ENCODE measurements at places on chromosomes 1 and 21.

DNA sequence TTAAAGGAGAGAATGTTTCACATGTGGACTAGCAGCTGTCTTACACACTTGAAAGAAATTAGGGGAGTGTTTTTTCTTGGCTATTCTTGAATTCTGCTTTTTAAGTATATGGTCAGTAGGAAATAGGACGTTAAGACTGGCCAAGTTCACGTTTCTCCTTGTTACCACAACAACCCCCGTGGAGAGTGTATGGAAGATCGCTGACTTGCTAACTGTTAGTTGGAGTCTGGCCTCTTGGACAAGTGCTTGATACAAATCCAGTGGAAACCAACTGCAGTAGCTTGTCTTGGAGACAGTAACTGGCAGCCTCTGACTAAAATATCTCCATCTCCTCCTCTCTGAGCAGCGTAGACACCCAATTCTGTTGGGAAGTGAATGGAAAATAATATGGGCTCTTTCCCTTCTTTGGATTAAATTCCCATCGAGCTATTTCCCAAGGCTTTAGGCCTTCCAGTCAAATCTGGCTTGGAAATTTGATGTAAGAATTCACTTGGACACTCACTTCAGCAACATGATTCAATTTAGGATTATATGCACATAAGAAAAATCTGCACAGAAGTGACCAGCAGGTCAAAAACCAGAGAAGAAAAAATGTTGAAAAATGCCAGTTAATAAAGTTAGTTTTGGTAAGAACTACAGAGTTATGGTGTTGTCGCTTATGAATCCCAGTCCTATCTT, 3.6 kb upstream of the NFIA start:
- DNase-seq = no peak

- no peak for DNase-seq
These were observed 262.6 kb downstream of the CAMTA1 start for GRCh38 chr1:7047866-7048265.

DNA sequence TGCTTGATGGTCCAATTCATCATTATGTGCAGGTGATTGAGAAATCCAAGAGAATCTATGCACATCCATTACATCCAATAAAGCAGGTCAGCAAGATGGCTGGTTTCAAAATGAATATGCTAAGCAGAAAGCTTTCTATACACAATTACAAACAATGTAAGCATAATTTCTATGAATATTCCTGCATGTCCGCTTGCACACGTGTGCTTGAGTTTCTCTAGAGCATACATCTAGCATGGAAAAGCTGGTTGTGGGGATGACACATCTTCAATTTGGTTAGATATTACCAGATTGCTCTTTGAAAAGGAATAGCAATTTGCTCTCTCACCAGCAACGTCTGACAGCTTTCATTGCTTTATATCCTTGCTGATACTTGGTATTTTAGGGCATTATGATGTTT, 160.4 kb upstream of the HMGB4 start:
- no peak for DNase-seq

- no peak for DNase-seq
These were observed 75.5 kb upstream of the RAB3GAP2 start for GRCh38 chr1:220347654-220348175.

DNA sequence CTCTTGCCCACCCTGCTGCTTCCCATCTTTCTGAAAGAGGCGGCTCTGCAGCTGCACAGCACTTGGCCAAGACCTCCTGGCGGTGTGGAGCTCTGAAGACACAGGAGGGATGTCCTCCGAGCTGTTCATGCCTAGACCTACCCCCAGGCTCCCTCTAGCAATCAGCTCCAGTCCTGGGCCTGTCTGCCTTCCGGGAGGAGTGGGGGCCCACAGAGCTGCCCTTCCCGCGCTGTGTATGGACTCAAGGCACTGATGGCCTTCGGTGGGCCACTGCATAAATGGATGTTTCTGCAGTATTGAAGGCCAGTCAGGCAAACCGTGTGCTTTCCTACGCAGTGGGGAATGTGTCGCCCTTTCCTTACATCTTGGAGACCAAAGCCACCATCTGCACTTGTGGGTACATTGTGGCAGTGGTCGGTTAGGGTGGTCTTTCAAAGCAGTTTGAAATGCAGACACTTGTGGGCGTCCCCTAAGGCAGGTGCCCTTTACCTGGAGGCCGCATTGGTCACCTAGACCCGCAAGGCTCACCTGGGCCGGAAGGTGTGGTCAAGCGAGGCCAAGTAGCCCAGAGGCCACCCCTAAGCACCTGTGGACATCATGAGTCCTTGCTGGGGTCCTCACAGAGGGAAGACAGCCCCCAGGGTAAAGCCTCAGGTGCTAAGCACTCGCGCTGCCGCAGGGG, 912 bp upstream of the PKNOX1 start:
- DNase-seq = peak; percentile 16

DNA sequence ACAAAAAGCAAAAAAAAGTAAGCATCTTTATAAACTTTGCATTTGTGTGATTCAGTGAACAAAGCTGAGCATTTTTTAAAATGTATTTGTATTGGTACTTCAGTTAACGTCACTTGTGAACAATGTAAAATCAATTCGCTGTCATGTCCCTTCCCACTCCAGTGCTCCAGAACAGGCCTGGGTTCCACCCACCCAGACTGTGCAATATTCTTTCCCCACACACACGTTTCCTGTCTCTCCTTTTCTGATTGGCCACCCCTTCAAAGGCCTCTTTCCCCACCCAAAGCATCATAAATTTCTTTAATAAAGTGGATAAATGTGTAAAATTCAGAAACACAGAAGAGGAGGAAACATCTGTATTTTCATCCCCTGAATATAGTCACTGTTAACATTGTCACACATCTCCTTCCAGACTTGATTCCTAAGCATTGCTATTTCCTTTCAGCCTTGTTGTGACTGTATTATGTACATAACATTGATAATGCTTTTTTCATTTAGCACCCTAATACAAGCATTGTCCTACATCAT, 12.0 kb downstream of the CLEC20A start:
- no peak for DNase-seq

- DNase-seq = no peak
These were observed 533.7 kb upstream of the PKN2 start for GRCh38 chr1:88150330-88150729.

DNA sequence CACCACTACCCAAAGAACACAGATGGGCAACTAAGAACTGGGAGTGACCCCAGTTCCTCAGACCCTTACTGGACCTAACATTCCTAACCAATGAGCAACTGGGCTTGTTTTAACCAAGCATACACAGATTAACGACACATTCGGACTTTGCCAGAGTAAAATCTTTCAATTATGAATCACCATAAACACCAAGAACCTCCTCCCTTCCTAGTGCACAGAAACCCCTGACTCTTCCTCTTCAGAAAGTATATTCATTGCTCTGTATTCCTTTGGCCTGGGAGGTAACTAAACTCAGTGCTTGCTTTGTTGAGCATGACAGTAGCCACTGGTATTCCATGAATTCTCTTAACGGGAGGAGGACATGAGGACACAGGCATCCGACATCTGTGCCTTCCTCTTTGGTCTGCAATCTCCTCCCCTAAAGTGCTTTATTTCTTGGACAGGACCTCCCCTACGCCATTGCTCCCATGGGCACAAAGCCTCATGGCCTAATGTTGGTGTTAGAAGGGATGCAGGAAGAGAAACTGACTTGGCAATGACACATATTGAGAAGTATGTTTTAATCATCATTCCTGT, 42.7 kb downstream of the SEC16B start:
- no peak for DNase-seq

DNA sequence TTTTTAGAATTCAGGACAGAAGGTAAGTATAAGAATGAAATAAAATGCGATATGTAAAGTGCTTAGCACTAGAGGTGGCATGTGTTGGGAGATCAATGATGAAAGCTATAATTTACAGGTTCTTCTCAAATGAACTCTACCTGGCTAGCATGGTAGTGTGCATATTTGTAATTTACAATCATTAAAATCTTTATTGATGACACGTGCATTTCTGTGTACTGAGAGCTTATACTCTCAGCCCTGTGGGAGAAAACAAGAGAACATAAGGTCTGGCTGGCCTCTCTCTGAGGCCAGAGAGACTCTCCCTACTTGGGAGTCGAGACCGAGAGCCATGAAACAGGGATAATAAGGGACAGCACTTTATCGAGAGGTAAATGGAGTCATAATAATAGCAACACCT, 76.4 kb downstream of the COLGALT2 start:
- no peak for DNase-seq

DNA sequence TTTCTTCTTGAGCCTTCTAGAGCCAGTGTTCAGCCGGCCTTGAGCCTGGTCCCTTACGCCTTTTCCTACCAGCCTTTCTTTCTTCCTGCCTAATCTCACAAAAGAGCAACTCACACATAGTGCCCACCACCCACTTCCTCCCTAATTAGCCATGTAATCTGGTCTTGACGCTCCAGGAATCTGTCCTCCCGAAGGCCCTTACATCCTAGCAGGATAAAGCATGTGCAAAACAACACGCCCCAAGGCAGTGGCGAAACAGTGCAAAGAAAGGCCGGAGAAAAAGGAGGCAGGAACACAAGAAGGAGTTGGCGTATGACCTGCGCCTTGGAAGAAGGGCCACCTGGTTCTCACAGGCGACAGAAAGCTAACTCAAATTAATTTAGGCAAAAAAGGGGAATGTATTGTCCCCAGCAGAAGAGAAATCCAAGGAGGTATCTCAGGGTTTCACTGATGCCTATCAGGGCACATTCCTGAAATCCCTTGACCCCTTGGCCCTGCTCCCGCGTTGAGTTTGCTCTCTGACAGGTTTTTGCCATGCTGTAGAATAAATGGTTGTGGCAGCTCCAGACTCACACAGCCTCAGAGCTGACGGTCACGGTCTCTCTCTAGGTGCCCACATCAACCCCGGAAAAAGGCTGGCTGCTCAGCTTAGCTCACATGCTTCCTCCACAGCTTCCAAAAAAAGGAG, 79.0 kb downstream of the ZNF281 start:
- DNase-seq = no peak

DNA sequence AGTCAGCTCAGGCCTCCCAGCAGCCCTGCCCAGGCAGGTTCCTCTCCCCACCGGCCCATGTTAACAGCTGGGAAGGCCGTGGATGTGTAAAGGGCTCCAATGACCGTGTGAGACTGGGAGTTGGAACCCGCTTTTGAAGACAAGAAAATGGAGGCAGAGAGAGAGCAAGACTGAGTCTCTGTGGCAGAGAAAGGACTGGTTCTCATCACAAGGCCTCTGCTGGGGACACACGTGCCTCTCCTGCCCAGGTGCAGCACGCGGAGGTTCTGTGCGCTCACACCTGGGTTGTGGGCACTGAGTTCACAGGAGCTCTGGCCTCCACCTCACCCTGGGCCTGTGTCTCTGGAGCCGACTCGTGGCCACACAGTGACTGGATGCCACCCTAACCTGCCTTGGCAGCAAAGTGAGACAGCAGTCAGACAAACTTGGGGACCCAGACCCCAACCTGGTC, 27.0 kb downstream of the RUNX3 start:
- DNase-seq = no peak

GRCh38 chr1:17618558-17619247, 79.2 kb downstream of the ARHGEF10L start:
- DNase-seq = no peak

GRCh38 chr21:36820176-36821031, 121.5 kb downstream of the SIM2 start:
- no peak for DNase-seq

DNA sequence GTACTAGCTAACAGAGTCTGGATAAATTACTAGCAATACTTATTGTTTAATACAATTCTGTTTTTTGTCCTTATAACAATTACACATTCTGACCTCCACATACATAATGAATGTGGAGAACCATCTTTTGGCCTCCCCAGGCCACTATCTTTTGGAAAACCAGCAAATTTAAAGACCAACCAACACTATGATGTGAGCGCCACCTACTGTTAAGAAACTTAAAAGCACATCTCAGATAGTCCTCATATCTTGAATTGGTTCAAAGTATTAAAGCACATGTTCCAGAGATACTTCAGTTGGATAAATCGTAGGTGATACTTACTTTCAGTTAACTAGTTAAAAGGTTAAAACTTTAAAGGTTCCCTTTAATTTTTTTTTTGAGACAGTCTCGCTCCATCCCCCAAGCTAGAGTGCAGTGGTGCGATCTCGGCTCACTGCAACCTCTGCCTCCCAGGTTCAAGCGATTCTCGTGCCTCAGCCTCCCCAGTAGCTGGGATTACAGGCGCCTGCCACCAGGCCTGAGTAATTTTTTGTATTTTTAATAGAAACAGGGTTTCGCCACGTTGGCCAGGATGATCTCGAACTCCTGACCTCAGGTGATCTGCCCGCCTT, 29.3 kb upstream of the USP1 start:
- peak; percentile 72 for DNase-seq

- no peak for DNase-seq
These were observed 11.8 kb upstream of the ATP13A2 start for GRCh38 chr1:17023573-17023972.

DNA sequence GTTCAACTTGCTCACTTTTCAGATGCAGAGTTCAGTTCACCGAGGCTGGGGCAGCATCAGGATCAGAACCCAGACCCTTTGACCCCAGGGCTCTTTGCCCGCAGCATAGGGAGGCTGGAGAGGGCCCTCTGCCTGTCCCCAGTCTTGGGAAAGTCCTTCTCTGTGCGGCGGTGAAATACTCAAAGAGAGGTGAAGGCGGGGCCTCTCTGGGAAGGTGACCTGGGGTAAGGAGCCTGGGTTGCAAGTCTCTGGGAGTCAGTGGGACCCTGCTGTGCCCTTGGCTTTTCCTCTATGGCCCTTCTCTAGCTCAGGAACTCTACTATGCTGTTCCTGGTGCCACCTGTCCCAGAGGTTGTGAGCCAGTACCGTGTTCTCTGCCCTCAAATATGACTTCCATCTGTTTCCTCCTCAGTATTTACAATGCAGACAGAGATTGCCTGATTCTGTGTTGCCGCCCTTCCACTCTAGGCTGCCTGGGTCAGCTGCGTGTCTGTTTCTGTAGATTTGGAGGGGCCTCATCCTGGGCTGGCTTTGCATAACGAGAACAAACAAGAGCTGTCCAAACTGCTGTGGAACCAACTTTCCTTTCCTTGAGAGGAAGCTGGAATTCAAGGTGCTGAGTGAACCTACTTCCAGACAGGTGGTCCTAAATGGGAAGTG, 18.7 kb upstream of the ZBTB21 start:
- DNase-seq = no peak

- DNase-seq = no peak
These were observed 2.8 kb upstream of the INPP5B start for GRCh38 chr1:37949524-37950152.

- DNase-seq = no peak
These were observed 41.3 kb downstream of the CYP2J2 start for GRCh38 chr1:59885160-59885832.

- peak; percentile 75 for DNase-seq
These were observed 25.3 kb upstream of the OVAAL start for GRCh38 chr1:180533266-180533987.

- no peak for DNase-seq
These were observed 27.9 kb downstream of the OVAAL start for GRCh38 chr1:180586671-180587155.

GRCh38 chr1:21245688-21246229, 44.5 kb downstream of the ECE1 start:
- DNase-seq = no peak
